ENCODE measurements at places on chromosomes 4 and X. TPM values are rescaled to one million over a fixed set of nuclear protein-coding genes. Genes with fewer than 3 reads are reported as not detected.
A peak's percentile ranks its signal among the peaks of the same experiment; 100 is the strongest.

Gene FGFBP2
- total RNA-seq, result 1.0 TPM

Gene PIGA
- 16.0 TPM for total RNA-seq

- DNase-seq, result no peak
- no peak overlapping the region for H3K4me3 ChIP-seq
- H3K36me3 ChIP-seq, result no peaks in the 10 kb centered on the region
- H3K27ac ChIP-seq, result no peak overlapping the region
- H3K27me3 ChIP-seq, result no peaks in the 10 kb centered on the region
These were observed 9.7 kb downstream of the PDZD4 start for GRCh38 chrX:153820601-153821000.

- peaks cover 9% of the 10 kb centered on the region for H3K4me1 ChIP-seq
- H3K27me3 ChIP-seq, result no peaks in the 10 kb centered on the region
- H3K36me3 ChIP-seq, result no peaks in the 10 kb centered on the region
- DNase-seq, result no peak
These were observed 62.5 kb upstream of the NFKB1 start for GRCh38 chr4:102438396-102439235.

Gene ADH1B
- total RNA-seq, result 156 TPM

- no peaks in the 10 kb centered on the region for H3K4me1 ChIP-seq
- H3K4me3 ChIP-seq, result no peak overlapping the region
- no peaks in the 10 kb centered on the region for H3K27me3 ChIP-seq
- no peaks in the 10 kb centered on the region for H3K36me3 ChIP-seq
These were observed 208.4 kb downstream of the NDST4 start for GRCh38 chr4:114905017-114905416.

DNA sequence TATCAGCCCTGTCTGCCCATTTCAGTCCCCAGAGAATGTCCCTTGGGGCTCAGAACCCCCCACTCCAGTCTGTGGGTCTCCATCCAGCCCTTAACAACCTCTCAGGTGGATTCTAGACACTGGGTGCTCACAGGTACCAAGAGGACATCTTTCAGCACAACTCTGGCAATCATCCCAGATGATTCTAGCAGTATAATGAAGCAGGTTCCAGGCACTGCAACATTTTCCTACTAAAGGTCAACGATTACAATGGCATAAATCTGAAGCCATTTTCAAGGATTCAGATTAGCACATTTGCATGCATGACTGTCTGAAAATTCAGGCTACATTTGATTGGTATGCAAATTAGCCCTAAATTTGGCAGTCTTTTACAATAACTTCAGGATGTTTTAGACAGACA lies 10.0 kb downstream of the SLC2A9 start:
- H3K4me1 ChIP-seq, result peaks cover 16% of the 10 kb centered on the region
- no peaks in the 10 kb centered on the region for H3K27me3 ChIP-seq
- H3K36me3 ChIP-seq, result no peaks in the 10 kb centered on the region
- H3K27ac ChIP-seq, result no peak overlapping the region

Gene CSAG1
- total RNA-seq, result not detected

DNA sequence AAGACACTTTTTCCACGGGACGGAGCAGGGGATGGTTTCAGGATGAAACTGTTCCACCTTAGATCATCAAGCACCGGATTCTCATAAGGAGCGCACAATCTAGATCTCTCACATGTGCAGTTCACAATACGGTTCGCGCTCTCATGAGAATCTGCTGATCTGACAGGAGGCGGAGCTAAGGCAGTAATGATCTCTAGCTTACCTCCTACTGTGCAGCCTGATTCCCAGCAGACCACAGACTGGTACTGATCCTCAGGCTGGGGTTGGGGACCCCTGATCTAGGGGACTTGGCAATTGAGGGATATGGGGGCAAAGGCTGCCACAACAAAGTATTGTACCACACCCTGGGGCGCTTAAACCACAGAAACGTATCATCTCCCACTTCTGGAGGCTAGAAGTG lies 25.7 kb downstream of the ZNF185 start:
- no peak for DNase-seq
- H3K36me3 ChIP-seq, result no peaks in the 10 kb centered on the region
- H3K4me1 ChIP-seq, result no peaks in the 10 kb centered on the region
- H3K27ac ChIP-seq, result no peak overlapping the region

Gene CBR4
- 54.2 TPM for total RNA-seq

Gene MAGEA11
- total RNA-seq, result not detected

Gene GRIA2
- total RNA-seq, result not detected

GRCh38 chr4:184705692-184706091 lies 28.2 kb downstream of the CENPU start:
- no peaks in the 10 kb centered on the region for H3K27me3 ChIP-seq
- no peaks in the 10 kb centered on the region for H3K36me3 ChIP-seq
- no peaks in the 10 kb centered on the region for H3K4me1 ChIP-seq
- H3K27ac ChIP-seq, result no peak overlapping the region
- no peak overlapping the region for H3K4me3 ChIP-seq

GRCh38 chr4:94406668-94407437 lies 44.9 kb upstream of the PDLIM5 start:
- no peaks in the 10 kb centered on the region for H3K36me3 ChIP-seq
- DNase-seq, result peak; percentile 75
- H3K4me1 ChIP-seq, result peaks cover 8% of the 10 kb centered on the region
- H3K27me3 ChIP-seq, result no peaks in the 10 kb centered on the region

Gene FMR1NB
- not detected for total RNA-seq

DNA sequence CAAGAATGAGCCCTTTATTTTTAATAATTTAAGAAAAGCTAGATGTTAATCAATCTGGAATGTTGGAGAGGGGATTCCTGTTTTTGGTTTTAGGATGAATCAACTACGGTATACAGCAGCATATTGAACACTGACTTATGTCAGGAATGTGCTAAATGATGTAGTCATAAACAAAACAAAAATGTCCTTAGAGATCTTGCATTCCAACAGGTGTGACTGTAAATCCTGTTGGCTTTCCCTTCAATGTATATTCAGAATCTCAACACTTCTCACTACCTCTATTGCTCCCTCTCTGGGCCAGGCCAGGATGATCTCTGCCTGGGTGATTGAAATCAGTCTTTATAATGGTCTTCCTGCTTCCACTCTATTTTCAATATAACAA lies 37.8 kb upstream of the BDH2 start:
- H3K4me3 ChIP-seq, result no peak overlapping the region
- H3K4me1 ChIP-seq, result no peaks in the 10 kb centered on the region
- H3K27me3 ChIP-seq, result no peaks in the 10 kb centered on the region
- H3K36me3 ChIP-seq, result no peaks in the 10 kb centered on the region
- no peak overlapping the region for H3K27ac ChIP-seq

DNA sequence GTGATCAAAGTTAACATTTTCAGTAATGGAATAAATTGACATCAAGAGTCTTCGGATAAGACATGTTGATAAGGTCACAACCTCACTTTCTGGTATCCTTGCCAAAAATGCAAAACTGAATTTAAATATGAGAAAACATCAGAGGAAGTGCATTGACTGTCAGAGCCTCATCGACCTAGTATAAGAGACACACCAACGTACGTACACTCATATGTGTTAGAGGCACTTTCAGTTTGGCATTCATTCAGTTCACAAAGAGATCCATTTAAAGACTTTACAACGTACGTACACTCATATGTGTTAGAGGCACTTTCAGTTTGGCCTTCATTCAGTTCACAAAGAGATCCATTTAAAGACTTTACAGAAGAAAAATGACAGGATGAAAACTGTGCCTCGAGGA lies 280.3 kb downstream of the INPP4B start:
- no peak overlapping the region for H3K27ac ChIP-seq
- H3K4me1 ChIP-seq, result no peaks in the 10 kb centered on the region
- no peak for DNase-seq
- H3K36me3 ChIP-seq, result no peaks in the 10 kb centered on the region
- H3K27me3 ChIP-seq, result no peaks in the 10 kb centered on the region

DNA sequence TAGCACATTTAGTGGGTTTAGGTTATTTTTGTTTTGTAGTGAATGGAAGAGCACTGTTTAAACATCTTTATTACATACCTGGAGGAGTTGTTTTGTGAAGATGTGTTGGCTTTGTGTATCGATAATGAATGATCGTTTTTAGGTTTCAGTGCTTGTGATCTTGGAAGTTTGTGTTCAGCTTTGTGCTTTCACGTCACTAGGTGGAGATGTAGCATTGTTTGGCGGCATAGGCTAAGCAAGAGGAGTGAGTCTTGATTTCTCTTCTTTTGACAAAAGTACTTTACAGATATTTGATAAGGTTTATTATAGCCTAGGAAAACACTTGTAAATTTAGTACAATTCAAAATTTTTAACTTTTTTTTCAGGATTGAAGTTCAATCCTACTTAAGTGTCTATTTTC lies 50.4 kb downstream of the PDK3 start:
- H3K27me3 ChIP-seq, result no peaks in the 10 kb centered on the region
- no peak for DNase-seq
- H3K4me3 ChIP-seq, result no peak overlapping the region

Gene ZXDA
- 11.3 TPM for total RNA-seq

DNA sequence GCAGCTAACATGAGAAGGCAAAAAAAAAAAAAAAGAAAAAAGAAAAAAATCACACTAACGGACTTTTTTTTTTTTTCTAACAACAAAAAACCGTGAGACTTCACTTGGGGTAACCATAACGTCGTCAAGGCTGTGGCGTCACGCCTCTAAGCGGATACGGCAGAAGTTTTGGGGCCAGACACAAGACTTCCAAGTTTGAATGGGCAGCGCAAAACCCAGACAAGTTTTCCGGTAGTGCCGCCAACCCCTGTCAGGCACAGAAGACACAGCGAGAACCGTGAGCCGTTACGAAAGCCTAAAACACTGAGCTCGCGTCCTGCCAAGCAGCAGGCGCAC lies 556 bp upstream of the SMARCA5 start:
- no peak for DNase-seq
- no peaks in the 10 kb centered on the region for H3K27me3 ChIP-seq
- peak overlapping the region; percentile 15 for H3K4me3 ChIP-seq

Gene DRD5
- total RNA-seq, result not detected

Gene HTT
- total RNA-seq, result 93.4 TPM

- H3K27me3 ChIP-seq, result no peaks in the 10 kb centered on the region
- no peaks in the 10 kb centered on the region for H3K36me3 ChIP-seq
- H3K4me3 ChIP-seq, result no peak overlapping the region
These were observed 62.2 kb upstream of the SPANXD start for GRCh38 chrX:141760761-141761160.

DNA sequence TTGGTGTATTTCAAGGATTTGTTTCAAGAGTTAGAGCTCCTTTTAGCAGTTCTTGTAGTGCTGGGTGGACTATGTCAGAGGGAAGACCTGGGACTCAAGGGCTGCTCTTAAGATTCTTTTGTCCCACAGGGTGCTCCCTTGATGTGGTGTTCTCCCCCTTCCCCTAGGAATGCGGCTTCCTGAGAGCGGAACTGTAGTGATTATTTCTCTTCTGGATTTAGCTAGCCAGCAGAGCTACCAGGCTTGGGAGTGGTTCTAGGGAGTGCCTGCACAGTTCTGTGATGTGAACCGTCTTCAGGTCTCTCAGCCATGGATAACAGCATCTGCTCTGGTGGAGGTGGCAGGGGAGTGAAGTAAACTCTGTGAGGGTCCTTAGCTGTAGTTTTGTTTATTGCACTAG lies 336.8 kb downstream of the FSTL5 start:
- DNase-seq, result no peak
- H3K27ac ChIP-seq, result no peak overlapping the region
- H3K27me3 ChIP-seq, result no peaks in the 10 kb centered on the region
- no peaks in the 10 kb centered on the region for H3K4me1 ChIP-seq
- no peak overlapping the region for H3K4me3 ChIP-seq

DNA sequence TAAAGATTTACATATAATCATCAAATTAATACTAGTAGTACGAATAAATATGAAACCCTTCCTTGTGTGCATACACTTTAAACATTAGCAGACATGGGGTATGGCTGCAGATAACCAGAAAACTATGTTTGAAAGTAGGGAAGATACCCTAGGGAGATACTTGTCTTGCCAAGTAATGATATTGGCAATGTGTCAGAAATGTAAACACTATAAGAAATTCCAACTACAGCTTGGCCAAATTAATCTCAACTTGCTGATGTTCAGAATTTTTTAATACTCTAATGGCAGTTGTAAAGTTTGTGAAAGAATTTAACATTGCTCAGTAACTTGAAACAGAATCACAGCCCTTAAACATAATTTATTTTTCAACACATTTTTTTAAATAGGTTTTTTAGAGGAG lies 27.4 kb upstream of the HPGD start:
- no peaks in the 10 kb centered on the region for H3K4me1 ChIP-seq
- no peaks in the 10 kb centered on the region for H3K36me3 ChIP-seq
- no peak overlapping the region for H3K27ac ChIP-seq
- no peaks in the 10 kb centered on the region for H3K27me3 ChIP-seq

DNA sequence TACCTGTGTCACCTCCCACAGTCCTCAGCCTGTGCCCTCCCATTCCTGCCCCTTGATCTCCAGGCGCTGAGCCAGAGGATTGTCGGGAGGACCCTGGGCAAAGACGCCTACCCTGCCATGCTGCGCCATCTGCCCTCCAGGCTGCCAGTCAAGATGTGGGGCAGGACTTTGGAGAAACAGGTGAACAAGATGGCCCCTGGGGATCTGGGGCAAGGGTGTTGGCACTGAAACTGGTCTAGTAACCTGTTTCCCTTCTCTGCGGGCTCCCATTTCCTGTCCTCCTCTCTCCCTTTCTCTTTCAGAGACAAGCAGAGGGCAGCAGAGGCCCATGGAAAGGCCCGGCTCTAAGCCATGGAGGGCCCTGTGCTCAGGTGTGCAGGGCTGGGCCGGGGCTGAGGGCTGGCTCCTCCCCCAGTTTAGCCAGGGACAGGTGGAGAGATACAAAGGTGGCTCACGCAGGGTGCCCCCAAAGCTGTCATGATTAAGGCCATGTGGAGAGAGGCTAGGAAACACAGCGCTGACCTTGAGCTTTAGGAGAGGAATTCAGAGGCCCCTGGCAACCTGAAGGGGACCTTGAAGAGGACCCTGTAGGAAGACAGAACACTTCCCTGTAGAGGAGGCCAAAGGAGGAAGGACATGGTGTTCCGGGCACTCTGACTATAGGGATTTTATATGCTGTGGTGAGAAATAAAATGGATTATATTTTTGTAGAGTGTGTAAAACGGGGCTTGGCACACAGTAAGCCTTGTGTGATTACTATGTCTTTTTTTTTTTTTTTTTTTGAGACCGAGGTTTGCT lies at the start of gene GLOD5:
TSS of gene GLOD5 (plus strand) at position 74 of the 798 bp plus-strand sequence. CDS start at position 118, 44 bp downstream.
- H3K4me1 ChIP-seq, result no peaks in the 10 kb centered on the region
- no peaks in the 10 kb centered on the region for H3K36me3 ChIP-seq
- no peak within 1 kb of the TSS for H3K4me3 ChIP-seq

Gene HTN1
- total RNA-seq, result not detected

DNA sequence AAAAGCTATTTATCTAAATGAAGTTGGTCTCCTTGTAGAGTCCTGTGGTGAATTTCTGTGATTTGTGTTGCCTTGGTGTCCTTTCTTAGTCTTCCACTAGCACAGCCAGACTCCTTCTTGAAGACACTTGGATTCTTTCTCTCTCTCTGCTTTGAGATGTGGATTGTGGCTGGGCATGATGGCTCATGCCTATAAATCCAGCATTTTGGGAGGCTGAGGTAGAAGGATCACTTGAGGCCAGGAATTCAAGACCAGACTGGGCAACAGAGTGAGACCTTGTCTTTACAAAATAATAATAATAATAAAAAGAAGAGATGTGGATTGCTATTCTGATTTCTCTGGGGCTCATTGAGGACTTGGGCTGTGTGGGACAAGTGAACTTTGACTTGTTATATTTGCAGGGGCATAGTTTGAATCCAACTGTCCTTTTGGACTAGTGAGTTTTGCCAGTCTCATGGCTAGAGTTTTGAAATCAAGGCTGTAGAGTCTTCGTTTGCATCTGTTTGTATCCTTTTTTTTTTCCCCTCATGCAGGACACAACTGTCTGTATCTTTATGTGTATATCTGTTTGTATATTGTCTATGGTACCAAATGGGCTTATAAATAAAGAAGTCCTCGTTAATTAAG lies 11.1 kb upstream of the SMIM14 start:
- DNase-seq, result no peak
- H3K27me3 ChIP-seq, result no peaks in the 10 kb centered on the region
- H3K4me3 ChIP-seq, result no peak overlapping the region
- H3K4me1 ChIP-seq, result no peaks in the 10 kb centered on the region
- no peaks in the 10 kb centered on the region for H3K36me3 ChIP-seq

All from thyroid gland (tissue), 4 donors.